ENCODE measurements at places on chromosomes 7 and 10.
A peak's percentile ranks its signal among the peaks of the same experiment; 100 is the strongest.

DNA sequence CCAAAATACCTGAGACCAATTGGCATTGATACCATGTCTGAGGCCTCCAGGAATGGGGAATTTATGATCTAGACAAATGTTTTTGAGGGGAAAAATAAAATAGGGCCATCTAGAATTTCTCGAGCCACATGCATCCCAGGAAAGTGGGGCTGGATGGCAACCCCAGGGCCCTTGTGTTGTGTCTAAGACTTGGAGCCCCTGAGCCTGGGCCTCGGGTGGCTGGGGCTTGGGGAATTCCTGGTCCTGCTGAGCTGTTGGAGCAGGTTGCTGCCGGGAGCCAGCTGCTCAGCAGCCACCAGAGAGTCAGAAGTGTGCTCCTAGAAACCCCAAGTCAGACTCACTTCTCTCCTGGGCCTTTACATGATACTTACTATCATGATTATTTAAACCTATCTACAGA, 172.9 kb downstream of the WDR37 start:
- H3K27me3 ChIP-seq, result no peaks in the 10 kb centered on the region
- no peak overlapping the region for H3K4me3 ChIP-seq
- DNase-seq, result no peak
- no peaks in the 10 kb centered on the region for H3K4me1 ChIP-seq

- H3K27ac ChIP-seq, result no peak overlapping the region
- no peaks in the 10 kb centered on the region for H3K36me3 ChIP-seq
- H3K4me1 ChIP-seq, result no peaks in the 10 kb centered on the region
- no peak for DNase-seq
- peaks cover 2% of the 10 kb centered on the region for H3K27me3 ChIP-seq
Observed at GRCh38 chr10:59577984-59578383, 131.7 kb downstream of the SLC16A9 start.

GRCh38 chr10:132577350-132578003, 39.9 kb downstream of the INPP5A start:
- peaks cover 27% of the 10 kb centered on the region for H3K4me1 ChIP-seq
- no peak overlapping the region for H3K27ac ChIP-seq
- H3K27me3 ChIP-seq, result no peaks in the 10 kb centered on the region
- H3K36me3 ChIP-seq, result peaks cover 1% of the 10 kb centered on the region

DNA sequence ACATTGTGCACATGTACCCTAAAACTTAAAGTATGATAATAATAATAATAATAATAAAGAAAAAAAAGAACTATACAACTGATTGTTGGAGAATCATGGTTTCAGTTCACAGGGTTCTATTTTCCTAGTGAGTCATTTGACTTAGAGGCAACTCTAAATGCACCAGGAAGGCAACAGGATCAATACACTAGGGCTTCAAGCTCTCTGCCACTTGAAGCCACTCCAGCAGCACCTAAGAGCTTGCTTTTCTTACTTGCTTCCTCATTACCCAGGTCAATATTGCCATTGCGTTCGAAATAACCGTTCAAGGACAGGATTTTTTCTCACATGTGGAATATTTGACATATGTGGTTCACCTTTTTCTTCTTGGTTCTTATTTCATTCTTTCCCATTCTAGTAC, 189.7 kb downstream of the GRM3 start:
- DNase-seq, result no peak
- H3K4me1 ChIP-seq, result no peaks in the 10 kb centered on the region
- no peak overlapping the region for H3K27ac ChIP-seq
- H3K27me3 ChIP-seq, result no peaks in the 10 kb centered on the region

DNA sequence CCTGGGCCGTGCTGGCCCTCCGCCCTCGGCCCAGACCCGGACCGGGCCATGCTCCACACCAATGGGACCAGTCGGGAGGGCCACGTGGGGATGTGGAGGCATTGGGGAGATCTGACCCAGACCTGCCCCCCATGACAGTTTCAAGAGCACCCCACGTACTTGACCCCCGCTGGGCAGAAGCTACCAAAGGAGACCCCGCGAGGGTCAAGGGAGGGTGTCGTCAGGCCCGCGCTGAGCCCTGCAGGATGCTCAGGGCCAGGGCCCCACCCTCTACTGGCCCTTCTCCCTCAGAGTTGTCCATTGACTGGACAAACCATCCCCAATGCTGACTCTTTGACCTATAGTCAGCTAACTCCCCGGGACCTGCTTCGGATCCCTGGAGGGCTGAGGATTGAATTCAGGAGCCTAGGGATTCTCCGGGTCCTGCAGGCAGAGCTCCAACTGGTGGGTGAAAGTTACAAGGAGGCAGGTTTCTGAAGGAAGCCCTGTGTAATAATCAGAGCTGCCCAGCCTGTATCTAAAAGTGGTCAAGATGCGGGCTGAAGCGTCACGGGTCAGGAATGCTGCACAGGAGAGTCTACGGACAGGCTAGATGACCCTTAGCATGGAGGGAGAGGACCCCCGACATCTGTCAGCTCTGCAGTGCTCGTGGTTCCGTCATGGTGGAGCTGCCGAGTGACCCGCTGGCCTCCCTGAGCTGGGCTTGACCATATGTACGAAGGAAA, 498 bp upstream of the CALHM2 start:
- peak overlapping the region; percentile 91 for H3K27ac ChIP-seq
- H3K27me3 ChIP-seq, result no peaks in the 10 kb centered on the region
- no peak for DNase-seq
- H3K4me3 ChIP-seq, result peak overlapping the region; percentile 90
- peaks cover 26% of the 10 kb centered on the region for H3K36me3 ChIP-seq

DNA sequence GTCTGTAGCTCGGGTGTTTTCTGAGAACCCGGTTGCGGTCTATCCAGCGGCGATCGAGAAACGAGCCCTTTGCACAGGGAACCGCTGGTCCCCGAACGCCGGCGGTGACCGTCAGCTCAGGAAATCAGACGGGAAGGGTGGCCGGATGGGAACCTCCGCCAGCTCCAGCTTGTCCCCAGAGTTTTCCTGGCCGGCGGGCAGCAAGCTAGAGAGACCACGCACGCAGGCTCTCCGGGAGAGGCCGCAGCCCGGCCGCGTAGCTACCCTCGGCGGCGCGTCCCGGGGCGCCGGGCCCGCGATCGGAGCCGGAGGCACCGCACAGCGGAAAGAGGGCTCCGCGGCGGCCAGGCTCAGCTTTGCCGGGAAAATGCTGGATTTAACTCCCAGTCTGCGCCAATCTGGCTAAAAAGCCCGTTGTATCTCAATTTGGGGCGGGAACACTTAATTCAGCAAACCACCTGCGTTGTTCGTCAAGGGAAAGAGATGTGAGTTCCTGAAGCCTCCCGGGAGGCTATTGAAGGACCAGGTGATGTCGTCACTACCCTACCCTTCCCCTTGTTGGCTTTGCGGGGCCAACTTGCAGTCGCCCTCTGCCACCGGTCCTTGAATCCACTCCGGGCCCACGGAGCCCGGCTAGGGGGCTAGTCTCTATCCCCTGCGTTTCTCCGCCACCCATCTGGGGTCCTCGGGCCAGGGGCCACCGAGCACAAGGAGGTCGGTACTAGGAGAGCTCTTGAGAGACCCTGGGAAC, 859 bp upstream of the CH25H start:
- H3K27me3 ChIP-seq, result peaks cover 29% of the 10 kb centered on the region
- no peaks in the 10 kb centered on the region for H3K36me3 ChIP-seq
- peak; percentile 36 for DNase-seq
- no peak overlapping the region for H3K27ac ChIP-seq
- peak overlapping the region; percentile 64 for H3K4me3 ChIP-seq
- H3K4me1 ChIP-seq, result peaks cover 13% of the 10 kb centered on the region

DNA sequence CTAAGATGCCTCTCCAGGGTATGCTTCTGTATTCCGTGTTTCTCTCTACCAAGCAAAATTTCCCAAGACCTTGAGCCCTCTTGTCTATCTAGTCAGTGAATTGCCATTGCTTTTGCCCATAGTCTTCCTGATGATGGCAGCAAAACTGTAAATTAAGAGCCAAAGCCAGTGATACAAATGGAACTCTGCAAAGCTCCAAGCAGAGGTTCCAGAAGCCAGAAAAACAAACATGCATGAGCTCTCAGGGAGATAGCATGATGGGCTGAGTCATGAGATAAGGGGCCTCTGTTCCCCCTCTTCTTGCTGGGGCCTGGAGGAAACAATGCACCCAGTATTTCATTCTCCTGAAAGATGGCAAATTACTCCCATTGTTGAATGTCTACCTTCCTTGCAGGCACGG, 24.7 kb downstream of the LSMEM1 start:
- no peak overlapping the region for H3K4me3 ChIP-seq
- no peak for DNase-seq
- peaks cover 9% of the 10 kb centered on the region for H3K4me1 ChIP-seq

- H3K4me3 ChIP-seq, result peak overlapping the region; percentile 17
- H3K36me3 ChIP-seq, result no peaks in the 10 kb centered on the region
- peak; percentile 80 for DNase-seq
- H3K27ac ChIP-seq, result peak overlapping the region; percentile 76
Observed at GRCh38 chr7:23373151-23374004, 74.2 kb downstream of the MALSU1 start.

DNA sequence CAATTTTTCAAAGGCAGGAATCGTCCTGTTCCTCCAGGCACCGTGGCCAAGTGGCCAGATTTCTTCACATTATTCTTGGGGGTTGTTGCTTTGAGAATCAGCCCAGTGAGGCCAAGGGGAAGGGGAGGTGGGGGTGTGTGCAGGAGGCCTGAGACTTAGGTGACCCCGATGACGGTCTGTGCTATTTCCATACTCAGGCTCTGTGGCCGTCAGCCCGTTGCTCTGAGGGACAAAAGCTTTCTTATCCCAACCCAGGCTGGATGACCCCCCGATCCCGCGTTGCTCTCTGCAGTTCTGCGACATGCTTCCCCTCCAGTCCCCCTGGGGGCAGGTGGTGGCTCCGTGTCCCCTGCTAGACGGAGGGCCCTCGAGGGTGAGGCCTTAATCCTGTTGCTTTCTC, 14.2 kb downstream of the DOCK1 start:
- H3K27ac ChIP-seq, result no peak overlapping the region
- no peaks in the 10 kb centered on the region for H3K36me3 ChIP-seq
- H3K4me1 ChIP-seq, result no peaks in the 10 kb centered on the region
- no peaks in the 10 kb centered on the region for H3K27me3 ChIP-seq
- H3K4me3 ChIP-seq, result no peak overlapping the region
- no peak for DNase-seq

GRCh38 chr7:472640-472957, 47.0 kb downstream of the PDGFA start:
- DNase-seq, result no peak
- no peak overlapping the region for H3K27ac ChIP-seq
- H3K36me3 ChIP-seq, result no peaks in the 10 kb centered on the region

DNA sequence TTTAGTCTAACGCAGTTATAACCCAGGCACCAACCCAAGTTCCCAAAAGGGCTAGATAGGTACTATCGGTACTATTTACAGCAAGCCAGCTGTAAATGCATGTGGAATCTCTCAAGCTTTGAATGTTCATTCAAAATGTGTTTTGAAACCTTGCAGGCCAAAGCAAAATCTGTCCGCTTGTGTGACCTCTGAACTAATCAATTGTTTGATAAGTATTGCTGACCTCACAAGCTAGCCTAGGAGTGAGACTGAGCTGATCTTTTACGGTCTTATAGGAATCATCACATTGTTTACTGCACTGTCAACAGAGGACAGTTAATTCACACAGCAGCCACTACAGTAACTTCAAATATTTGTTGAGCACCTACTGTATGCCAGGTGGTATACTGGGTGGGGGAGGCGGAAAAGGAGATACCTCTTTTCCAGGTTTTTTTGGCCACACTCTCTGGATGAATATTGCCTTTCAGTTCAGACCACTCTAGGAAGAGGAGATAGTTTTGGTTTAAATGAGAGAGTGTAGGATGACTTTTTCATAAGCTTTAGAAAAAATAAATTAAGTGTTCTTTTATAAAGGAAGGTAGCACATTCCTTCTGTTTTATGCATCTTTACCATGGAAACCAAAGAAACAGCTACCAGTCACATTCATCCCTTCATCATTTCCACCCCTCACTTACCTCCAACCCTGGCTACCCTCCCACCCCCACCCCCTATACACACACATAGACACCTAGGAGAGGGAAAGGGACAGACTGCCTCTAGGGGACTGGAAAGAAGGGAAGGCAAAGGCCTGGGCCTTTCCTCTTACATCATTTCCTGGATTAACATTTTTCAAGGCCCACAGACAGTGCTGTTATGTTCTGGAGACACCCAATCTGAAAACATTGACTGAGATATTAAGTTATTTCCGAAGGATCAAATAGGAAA, 2.4 kb downstream of the PAPSS2 start:
- peaks cover 38% of the 10 kb centered on the region for H3K27me3 ChIP-seq
- no peaks in the 10 kb centered on the region for H3K36me3 ChIP-seq

DNA sequence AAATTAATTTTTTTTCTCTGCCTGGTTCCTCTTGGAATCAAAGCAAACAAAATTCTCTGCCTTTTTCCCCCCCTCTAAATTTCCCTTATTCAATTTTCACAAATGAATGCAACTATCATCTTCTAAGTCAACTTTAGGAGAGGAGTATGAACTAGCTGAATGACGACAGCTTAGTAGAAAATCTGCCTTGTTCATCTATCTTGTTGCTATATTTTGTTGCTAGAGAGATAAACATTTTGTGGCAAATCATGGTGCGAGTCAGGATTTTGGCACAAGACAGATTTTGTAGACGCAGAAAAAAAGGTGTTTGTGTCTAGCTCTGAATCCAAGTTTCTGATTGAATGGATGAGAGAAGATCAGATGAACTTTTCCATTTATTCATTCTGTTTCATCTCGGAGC, 81.0 kb upstream of the FZD8 start:
- H3K27me3 ChIP-seq, result peaks cover 3% of the 10 kb centered on the region
- no peak overlapping the region for H3K27ac ChIP-seq
- H3K4me1 ChIP-seq, result no peaks in the 10 kb centered on the region
- no peak for DNase-seq

- no peak overlapping the region for H3K4me3 ChIP-seq
- peaks cover 51% of the 10 kb centered on the region for H3K27me3 ChIP-seq
Observed at GRCh38 chr7:30678805-30679204, 3.5 kb downstream of the CRHR2 start.

- no peak overlapping the region for H3K4me3 ChIP-seq
- no peaks in the 10 kb centered on the region for H3K4me1 ChIP-seq
- H3K27me3 ChIP-seq, result peaks cover 23% of the 10 kb centered on the region
- no peaks in the 10 kb centered on the region for H3K36me3 ChIP-seq
- DNase-seq, result no peak
Observed at GRCh38 chr10:92773776-92774175, 74.5 kb upstream of the EXOC6 start.

DNA sequence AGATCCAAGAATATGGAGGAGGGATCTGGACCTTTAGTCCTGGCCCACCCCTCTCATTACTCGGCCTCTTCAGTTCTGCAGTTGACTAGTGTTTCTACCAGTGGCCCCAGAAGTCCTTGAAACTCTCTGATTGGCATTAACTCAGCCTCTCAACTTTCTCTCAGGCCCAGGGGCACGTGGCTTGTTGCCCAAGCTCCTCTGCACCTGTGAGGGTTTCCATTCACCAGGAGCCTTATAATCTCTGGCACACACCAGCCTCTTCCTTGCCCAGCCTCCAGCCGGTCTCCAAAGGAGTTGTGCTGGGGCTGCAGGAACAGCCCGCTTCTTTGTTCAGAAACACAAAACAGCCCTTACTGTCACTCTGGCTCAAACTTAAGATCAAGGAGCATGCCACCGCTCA, 47.6 kb upstream of the ZPBP start:
- H3K4me1 ChIP-seq, result peaks cover 12% of the 10 kb centered on the region
- no peak for DNase-seq
- no peaks in the 10 kb centered on the region for H3K36me3 ChIP-seq
- H3K4me3 ChIP-seq, result no peak overlapping the region

All from activated CD4-positive, alpha-beta memory T cell treated with anti-CD3 and anti-CD28 coated beads for 36 hours (primary cell).